ENCODE measurements at places on chromosomes 5 and 9.

DNA sequence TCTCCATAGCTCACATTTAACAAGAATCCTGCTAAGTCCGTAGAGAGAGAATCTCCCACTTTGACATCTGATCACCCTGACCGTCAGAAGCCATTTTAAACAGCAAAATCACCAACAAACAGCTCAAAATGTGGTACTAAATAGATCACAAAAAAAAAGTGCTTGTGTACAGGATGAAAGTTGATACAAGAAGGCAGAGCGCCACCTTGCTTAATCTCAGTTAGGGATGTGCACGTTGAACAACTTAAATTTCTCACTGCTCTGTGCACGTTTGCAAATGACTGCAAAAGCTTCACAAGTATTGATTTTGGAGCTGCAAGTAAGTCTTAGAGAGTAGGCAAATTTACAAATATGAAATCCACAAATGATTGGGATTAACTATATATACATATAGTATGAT, 63.1 kb upstream of the NREP start:
- no peak for DNase-seq

DNA sequence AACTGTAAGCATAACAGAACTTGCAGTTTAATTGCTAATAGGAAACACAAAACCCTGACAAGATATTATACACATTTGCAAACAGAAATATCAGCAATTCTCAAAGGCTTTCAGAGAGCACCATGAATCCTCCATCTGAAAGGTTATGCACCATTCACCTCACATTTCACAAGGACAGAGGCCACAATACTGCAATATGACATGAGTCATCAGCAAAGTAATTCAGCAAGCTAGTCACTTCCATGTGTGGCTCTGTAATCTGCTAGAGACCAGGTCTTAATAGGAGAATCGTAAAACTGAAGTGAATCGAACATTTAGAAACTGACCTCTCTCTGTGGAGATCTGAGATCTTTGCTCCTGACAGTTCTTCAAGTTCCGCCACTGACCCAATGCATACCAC, 28.3 kb downstream of the IARS1 start:
- no peak for DNase-seq

- no peak for DNase-seq
Measured at GRCh38 chr5:73390972-73391371, 57.6 kb downstream of the FOXD1 start.

GRCh38 chr9:129909851-129910250, 74.6 kb downstream of the USP20 start:
- DNase-seq: no peak

- no peak for DNase-seq
Measured at GRCh38 chr9:14351221-14351836, 37.4 kb upstream of the NFIB start.

DNA sequence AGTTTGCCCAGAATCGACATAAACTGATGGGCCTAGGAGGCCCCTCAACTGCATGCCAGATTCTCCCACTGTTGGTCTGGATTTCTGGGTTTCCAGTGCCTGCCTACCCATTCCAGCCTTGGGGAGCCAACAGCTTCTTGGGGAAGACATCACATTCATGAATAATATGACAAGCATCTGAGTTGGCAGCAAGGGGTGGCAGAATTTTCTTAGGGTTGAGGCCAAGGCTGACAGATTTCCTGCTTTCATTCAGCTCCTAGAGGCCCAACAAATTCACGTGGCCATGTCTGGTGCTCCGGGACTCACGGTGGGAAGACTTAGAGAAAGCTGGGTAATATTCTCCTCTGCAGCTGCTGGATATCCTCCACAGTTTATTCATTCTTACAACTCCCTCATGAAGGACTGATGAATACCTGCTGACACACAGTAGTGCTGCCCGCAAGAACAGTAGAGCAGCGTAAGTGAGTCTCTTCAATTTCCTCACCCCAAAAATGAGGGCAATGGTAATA, 305.0 kb upstream of the TNC start:
- no peak for DNase-seq
